ENCODE measurements at places on chromosomes 11 and 22.

DNA sequence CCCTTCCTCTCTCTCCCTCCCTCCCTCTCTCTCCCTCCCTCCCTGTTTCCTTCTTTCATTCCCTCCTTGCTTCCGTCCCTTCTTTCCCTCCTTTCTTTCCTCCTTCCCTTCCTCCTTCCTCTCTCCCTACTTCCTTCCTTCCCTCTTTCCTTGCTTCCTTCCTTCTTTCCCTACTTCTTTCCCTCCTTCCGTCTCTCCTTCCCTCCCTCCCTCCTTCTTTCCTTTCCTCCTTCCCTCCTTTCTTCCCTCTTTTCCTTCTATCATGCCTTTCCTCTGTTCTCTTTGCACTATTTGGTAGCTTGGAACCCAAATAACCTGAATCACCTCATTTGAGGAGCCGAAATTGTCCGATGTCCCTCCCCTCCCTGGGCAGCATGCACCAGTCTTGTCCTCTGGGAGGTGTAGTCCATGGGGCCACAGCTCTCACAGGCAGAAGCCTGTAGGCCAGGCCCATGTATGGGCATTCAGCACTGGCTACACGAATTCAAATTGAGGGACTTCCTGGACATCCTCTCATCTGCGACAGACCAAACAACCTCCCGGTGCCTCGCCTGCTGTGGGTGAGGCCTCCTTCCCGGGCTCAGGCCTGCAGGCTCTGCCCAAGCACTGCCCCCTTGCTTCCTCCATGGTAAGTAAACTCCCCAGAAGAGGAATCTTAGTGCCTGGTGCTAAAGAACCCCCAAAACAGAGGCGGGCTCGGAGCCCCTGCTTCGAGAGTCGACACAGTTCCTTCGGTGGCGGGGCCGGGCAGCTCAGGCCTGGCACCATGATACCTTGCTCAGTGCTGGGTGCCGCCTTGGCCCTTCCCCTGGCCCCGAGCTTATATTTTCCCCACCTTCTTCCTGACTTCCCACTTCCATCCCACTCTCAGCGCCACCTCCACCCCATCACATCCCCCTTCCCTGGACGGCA, 454.1 kb upstream of the CADM1 start:
- DNase-seq: no peak

DNA sequence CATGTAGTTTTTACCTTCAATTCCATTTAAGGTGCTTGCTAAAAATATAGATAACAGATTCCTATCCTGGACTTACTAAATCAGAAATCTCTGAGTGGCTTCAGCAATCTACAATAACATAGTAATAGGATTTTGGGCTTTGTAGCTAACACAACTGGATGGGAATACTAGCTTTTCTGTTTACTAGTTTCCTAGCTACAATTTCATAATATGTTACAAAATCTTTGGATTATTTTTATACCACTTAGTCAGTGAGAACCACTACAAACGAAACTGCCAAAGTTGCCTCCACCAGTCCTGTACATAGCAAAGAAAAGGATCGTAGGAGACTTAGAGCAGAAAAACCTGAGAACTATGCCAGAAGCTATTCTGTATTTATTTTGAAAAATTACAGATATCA, 87.7 kb upstream of the ANO3 start:
- DNase-seq: no peak

- no peak for DNase-seq
These were observed 44.3 kb downstream of the KCNQ1 start for GRCh38 chr11:2489083-2489482.

GRCh38 chr11:40292721-40293508, 1166.5 kb downstream of the LRRC4C start:
- DNase-seq: no peak
